Aorta (tissue), 5 donors: ENCODE measurements at places on chromosomes 2 and 18. TPM values are rescaled to one million over a fixed set of nuclear protein-coding genes. Genes with fewer than 3 reads are reported as not detected.

The DSG1 gene
- not detected for total RNA-seq

The MC5R gene
- not detected for total RNA-seq

The ABCB11 gene
- total RNA-seq = not detected

The ZNF396 gene
- 1.9 TPM for total RNA-seq

The ZRANB3 gene
- total RNA-seq = 4.2 TPM

The ST6GAL2 gene
- total RNA-seq = 49.1 TPM

The SH2D6 gene
- not detected for total RNA-seq

The AQP12A gene
- total RNA-seq = not detected

The SPEG gene
- total RNA-seq = 453 TPM

The DHRS9 gene
- total RNA-seq = 3.1 TPM

The TEX44 gene
- not detected for total RNA-seq

The PROM2 gene
- total RNA-seq = 2.8 TPM

The DNMT3A gene
- 32.5 TPM for total RNA-seq

The MALT1 gene
- 21.5 TPM for total RNA-seq

The RUFY4 gene
- 0.39 TPM for total RNA-seq

The FHOD3 gene
- total RNA-seq = 42.0 TPM

The EVX2 gene
- not detected for total RNA-seq

The BZW1 gene
- total RNA-seq = 193 TPM

The KIAA2012 gene
- total RNA-seq = not detected

The CYTIP gene
- 21.1 TPM for total RNA-seq

The FMNL2 gene
- total RNA-seq = 55.1 TPM

The DLX2 gene
- not detected for total RNA-seq

The XIRP2 gene
- 0.19 TPM for total RNA-seq

The CEBPZOS gene
- total RNA-seq = 24.9 TPM

The MYO5B gene
- total RNA-seq = 1.2 TPM

The BOK gene
- total RNA-seq = 11.6 TPM

The UGT1A7 gene
- not detected for total RNA-seq

The LBX2 gene
- total RNA-seq = 0.75 TPM

The GAREM1 gene
- total RNA-seq = 24.0 TPM

The DRC1 gene
- total RNA-seq = not detected

The TM4SF20 gene
- not detected for total RNA-seq

The ZSCAN30 gene
- 27.1 TPM for total RNA-seq

The LIPG gene
- total RNA-seq = 9.1 TPM

The LAMA3 gene
- total RNA-seq = 14.2 TPM

The CFAP65 gene
- not detected for total RNA-seq

The EPB41L5 gene
- total RNA-seq = 18.2 TPM

The ADAM23 gene
- 4.2 TPM for total RNA-seq

The NEU2 gene
- not detected for total RNA-seq

The CHRND gene
- not detected for total RNA-seq

The HMSD gene
- total RNA-seq = 0.60 TPM

The ELOA2 gene
- total RNA-seq = not detected

The DBI gene
- total RNA-seq = 60.1 TPM

The TEX261 gene
- 58.1 TPM for total RNA-seq

The HEATR5B gene
- total RNA-seq = 28.2 TPM

The VIL1 gene
- total RNA-seq = not detected

The KYNU gene
- 6.8 TPM for total RNA-seq

The HRH4 gene
- 0.15 TPM for total RNA-seq

The CPS1 gene
- total RNA-seq = 5.1 TPM
